ENCODE measurements at places on chromosomes 16 and 17.

DNA sequence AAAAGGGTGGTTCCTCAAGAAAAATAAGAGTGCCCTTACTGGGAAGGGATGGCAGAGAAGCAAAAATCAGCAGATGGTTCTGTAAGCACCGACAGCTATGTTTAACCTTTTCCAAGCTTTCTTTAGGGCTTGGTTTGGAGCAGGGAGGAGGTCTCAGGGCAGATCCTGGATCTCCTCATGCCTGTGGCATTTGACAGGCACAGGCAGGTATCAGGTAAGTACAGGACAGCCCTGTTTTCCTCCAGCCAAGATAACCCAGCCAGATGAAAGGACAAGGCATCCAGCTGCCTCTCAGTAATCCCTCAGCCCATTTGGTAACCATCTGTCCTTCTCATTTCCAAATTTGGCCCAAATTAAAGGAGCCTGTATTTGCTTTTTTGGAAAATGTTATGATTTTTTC lies 141.5 kb downstream of the TOX3 start:
- no peak for DNase-seq

DNA sequence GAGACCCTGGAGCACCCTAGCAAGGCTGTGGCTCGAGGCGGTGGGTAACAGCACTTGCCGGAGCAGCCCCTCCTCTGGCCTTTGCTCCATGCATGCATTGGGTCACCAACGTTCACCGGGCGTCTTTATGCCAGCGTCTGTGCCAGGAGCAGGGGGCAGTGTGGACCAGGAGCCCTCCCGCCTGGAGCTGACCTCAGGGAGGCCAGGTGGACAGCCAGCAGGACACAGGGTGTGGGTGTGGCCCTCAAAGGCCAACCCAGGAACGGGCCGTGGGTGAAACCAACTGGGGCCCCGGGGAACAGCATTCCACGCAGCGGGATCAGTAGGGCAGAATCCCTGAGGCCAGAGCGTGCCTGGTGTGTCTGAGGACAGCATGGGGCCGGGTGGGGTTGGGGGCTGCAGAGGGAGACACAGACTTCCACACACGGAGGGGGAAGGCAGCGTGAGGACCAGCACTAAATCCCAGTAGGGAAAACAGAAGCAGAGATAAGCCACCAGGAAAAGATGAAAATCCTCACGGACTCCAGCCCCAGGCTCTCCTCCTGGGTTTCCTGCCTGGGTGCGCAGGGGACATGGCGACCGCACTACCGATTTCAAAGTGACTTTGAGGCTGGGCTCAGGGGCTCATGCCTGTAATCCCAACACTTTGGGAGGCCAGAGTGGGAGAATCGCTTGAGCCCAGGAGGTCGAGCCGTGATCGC lies 2.9 kb upstream of the CD7 start:
- DNase-seq: no peak

DNA sequence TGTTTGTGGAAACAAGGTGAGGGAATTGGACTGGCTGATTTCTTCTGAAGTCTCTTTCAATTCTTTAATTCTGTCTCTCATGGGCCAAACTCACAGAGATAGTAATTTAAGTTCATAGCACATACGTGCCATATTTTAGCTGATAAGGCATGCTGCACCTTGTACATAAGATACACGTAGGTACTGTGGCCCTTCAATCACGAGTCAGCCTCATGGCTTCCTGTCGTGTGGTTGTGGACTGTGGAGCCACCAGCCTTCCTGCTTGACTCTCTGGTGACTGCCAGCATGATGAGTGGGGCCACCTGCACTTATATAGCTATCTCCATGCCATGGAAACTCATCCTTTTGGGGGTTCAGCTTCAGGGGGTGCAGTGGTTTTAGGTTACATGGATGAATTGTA lies 25.1 kb downstream of the KSR1 start:
- DNase-seq: no peak

DNA sequence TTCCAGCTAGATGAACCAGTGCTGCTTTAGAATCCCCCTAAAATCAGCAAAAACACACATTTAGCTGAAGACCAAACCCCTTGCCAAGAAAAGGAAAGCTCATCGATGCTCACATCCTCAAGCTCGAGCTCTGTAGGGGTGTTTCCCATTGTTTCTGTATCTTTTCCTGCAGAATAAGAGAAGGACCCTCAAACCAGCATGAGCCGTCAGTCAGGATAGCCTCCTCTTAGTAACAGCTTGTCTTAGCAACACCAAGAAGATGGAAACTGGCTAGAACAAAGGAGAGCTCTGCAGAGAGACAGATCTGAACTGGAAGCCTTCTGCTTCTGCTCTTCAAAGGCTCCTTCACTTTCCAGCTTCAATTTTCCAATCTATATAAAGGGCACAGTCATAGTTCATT lies 32.0 kb downstream of the VAT1L start:
- no peak for DNase-seq

DNA sequence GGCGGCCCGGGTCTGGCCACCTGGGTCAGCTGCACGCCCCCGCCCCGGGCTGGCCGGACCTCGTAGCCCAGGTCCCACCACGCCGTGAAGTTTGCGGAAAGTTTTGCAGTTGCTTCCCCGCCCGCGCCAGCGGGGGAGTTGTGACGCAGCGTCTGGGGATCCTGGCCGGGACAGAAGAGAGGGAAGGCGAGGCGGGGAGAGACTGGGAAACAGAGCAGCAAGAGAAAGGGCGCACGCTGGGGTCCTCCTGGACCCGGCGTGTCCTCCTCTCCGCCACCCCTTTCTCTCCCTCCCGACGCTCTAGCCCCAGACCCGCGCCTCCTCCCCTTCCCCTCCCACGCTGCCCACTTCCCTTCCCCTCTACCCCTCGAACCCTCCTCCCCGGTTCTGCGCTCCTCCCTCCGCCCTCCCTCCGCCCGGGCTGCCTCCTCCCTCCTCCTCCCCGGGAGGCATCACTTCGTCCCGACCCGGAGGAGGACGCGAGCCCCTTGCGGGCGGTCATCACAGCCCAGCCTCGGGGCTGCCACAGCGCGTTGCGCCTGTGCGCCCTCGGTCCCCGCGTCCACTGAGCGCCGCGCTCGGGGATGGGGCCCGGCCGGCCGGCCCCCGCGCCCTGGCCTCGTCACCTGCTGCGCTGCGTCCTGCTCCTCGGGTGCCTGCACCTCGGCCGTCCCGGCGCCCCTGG lies at the start of gene MRC2:
TSS of gene MRC2 (plus strand) at position 452 of the 685 bp plus-strand sequence. CDS start at position 585, 133 bp downstream.
- DNase-seq: peak; percentile 48

DNA sequence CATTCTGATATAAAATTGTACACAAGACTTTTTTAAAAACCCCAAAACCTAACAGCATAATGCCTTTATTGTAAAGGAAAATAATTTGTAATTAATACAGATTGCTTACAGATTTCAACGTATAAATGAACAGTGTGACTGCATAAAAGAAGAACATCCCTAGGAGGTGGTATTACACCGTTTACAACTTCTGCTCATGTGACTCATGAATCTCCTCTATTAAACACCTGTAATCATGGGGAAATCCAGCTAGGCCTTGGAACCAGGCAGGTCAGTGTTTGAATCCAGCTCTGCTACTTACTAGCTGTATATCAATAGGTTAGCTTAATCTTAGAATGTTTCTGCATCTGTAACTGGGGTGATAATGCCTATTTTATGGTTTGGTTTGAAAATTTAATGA lies 15.2 kb downstream of the RABEP1 start:
- DNase-seq: no peak

- DNase-seq: no peak
Measured at GRCh38 chr17:78899361-78900260, 3.4 kb downstream of the CEP295NL start.

DNA sequence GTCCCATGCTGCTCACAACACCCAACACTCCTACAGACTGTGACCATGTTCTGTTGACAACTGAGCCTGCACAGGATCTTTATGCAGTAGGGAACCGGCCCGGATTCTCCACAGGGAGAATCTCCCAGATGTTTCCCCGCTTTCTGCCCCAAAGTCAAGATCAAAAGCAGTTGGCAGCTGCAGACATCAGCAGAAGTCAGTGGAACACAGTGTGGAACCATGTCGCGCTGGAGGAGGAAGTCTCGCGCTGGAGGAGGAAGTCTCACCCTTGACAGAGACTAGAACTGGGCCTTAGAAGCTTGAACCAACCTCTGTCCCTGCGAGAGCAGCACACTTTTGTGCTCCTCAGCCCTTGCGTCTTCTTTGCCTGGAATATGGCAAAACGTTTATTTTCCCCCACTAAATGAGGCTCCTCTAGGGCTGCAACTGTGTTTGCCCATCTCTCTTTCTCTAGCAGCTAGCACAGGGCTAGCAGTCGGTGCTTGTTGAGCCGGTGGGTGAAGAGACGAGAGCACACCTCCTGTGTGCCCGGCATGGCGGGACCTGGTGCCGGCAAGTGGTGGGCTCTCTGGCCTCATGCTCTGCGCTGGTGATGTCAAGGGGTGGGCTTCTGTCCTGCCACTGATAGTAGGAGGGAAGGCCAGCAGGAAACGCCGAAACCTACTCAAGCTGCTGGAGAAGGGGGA lies 2.1 kb upstream of the MRC2 start:
- DNase-seq: no peak
